Tibial artery (tissue), 4 donors: ENCODE measurements at places on chromosomes 13 and 19.

DNA sequence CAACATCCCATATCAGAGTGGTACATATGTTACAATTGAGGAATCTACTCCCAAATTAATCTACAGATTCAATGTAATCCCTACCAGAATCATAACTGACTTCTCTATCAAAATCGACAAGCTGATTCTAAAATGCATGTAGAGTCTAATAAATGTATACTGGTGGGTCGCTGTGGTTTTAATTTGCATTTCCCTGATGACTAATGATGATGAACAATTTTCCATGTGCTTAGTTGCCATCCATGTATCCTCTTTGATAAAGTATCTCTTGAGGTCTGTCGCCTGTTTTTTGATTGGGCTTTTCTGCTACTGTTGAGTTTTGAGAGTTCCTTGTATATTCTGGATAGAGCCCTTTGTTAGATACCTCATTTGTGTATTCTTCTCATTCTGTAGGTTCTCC, 43.8 kb downstream of the KLF12 start:
- no peaks in the 10 kb centered on the region for H3K36me3 ChIP-seq
- no peak overlapping the region for H3K4me3 ChIP-seq
- DNase-seq: no peak

- no peak overlapping the region for H3K27ac ChIP-seq
- H3K4me1 ChIP-seq: no peaks in the 10 kb centered on the region
- no peaks in the 10 kb centered on the region for H3K27me3 ChIP-seq
- no peak for DNase-seq
- H3K4me3 ChIP-seq: no peak overlapping the region
These were observed 44.1 kb downstream of the RFC3 start for GRCh38 chr13:33862016-33862415.

GRCh38 chr19:55467236-55468053, 2.9 kb upstream of the C19orf85 start:
- no peak overlapping the region for H3K27ac ChIP-seq
- peak; percentile 81 for DNase-seq
- H3K4me1 ChIP-seq: no peaks in the 10 kb centered on the region
- no peaks in the 10 kb centered on the region for H3K27me3 ChIP-seq
- no peak overlapping the region for H3K4me3 ChIP-seq
- H3K36me3 ChIP-seq: no peaks in the 10 kb centered on the region

GRCh38 chr19:38793177-38793576, 4.2 kb downstream of the LGALS7B start:
- no peak overlapping the region for H3K4me3 ChIP-seq
- DNase-seq: no peak
- H3K36me3 ChIP-seq: no peaks in the 10 kb centered on the region
- H3K27me3 ChIP-seq: no peaks in the 10 kb centered on the region
- H3K4me1 ChIP-seq: no peaks in the 10 kb centered on the region

- DNase-seq: no peak
- H3K27ac ChIP-seq: no peak overlapping the region
- no peaks in the 10 kb centered on the region for H3K27me3 ChIP-seq
- H3K4me1 ChIP-seq: no peaks in the 10 kb centered on the region
- H3K36me3 ChIP-seq: peaks cover 39% of the 10 kb centered on the region
These were observed 84.9 kb downstream of the DPF1 start for GRCh38 chr19:38139122-38139521.

DNA sequence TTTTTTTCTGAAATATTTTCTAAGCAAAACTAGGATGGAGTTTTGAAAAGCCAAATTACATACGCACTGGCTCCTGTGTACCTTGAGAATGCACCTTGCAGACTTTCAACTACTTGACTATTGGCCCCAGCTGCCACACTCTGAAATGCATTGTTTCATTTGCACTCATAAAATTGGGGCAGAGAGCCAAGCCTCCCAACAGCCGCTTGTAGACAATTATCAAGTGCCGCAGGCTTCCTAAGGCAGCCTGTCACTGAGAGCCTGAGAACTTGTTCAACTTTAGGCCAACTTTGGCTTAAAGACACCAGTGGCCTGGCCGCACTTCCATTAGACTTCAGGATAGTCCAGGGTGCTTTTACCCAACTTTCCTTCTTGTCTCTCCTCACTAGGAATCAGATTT, 115.7 kb upstream of the STARD13 start:
- no peaks in the 10 kb centered on the region for H3K4me1 ChIP-seq
- no peaks in the 10 kb centered on the region for H3K27me3 ChIP-seq
- no peak for DNase-seq
- H3K36me3 ChIP-seq: no peaks in the 10 kb centered on the region
- H3K27ac ChIP-seq: no peak overlapping the region

GRCh38 chr13:104586051-104586746, 1520.0 kb upstream of the SLC10A2 start:
- no peak for DNase-seq
- H3K36me3 ChIP-seq: no peaks in the 10 kb centered on the region
- H3K27me3 ChIP-seq: no peaks in the 10 kb centered on the region
- no peak overlapping the region for H3K27ac ChIP-seq

GRCh38 chr13:23349161-23349897, 84.2 kb downstream of the SACS start:
- H3K27ac ChIP-seq: no peak overlapping the region
- H3K27me3 ChIP-seq: no peaks in the 10 kb centered on the region
- H3K36me3 ChIP-seq: peaks cover 37% of the 10 kb centered on the region
- peaks cover 3% of the 10 kb centered on the region for H3K4me1 ChIP-seq
- DNase-seq: no peak

- H3K4me1 ChIP-seq: no peaks in the 10 kb centered on the region
- no peaks in the 10 kb centered on the region for H3K27me3 ChIP-seq
- no peak overlapping the region for H3K4me3 ChIP-seq
- H3K27ac ChIP-seq: no peak overlapping the region
- H3K36me3 ChIP-seq: peaks cover 5% of the 10 kb centered on the region
These were observed 66.9 kb downstream of the MICU2 start for GRCh38 chr13:21537105-21537504.

DNA sequence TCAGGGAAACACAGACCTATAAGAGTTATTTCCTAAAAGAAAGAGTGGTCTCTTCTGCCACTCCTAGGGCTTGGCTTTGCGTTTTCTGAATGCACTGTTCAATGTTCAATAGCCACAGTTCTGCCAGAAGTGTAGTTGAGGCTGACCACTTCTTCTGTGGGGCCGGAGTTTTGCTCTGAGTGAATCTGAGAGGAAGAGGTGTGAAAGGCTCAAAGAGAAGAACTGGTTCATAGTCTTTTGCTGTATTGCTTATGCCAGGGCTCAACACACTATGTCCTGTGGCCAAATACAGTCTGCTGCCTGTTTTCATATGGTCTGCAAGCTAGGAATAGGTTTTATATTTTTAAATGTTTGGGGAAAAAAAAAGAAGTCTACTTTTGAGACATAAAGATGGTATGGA, 128.2 kb downstream of the STOML3 start:
- H3K4me3 ChIP-seq: no peak overlapping the region
- H3K4me1 ChIP-seq: no peaks in the 10 kb centered on the region
- no peaks in the 10 kb centered on the region for H3K27me3 ChIP-seq
- no peak for DNase-seq
- no peak overlapping the region for H3K27ac ChIP-seq
- no peaks in the 10 kb centered on the region for H3K36me3 ChIP-seq

DNA sequence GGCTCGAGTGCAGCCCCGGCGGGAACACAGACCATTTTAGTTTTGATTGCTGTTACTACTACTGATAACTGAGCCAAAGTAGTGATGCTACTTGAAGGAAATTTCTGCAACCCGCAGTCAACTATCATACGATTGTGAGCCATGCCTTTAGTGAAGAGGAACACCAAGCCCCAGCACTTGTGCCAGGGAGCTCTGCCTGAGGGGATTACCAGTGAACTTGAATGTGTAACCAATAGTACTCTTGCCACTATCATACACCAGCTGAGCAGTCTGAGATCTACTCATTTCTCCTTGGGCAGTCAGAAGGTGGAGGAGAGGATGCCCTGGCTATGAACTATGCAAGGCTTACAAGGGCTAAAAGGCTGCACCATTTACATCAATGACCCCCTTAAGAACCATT, 49.0 kb upstream of the N4BP2L1 start:
- no peak for DNase-seq
- H3K4me3 ChIP-seq: no peak overlapping the region
- peaks cover 9% of the 10 kb centered on the region for H3K4me1 ChIP-seq
- H3K36me3 ChIP-seq: no peaks in the 10 kb centered on the region

DNA sequence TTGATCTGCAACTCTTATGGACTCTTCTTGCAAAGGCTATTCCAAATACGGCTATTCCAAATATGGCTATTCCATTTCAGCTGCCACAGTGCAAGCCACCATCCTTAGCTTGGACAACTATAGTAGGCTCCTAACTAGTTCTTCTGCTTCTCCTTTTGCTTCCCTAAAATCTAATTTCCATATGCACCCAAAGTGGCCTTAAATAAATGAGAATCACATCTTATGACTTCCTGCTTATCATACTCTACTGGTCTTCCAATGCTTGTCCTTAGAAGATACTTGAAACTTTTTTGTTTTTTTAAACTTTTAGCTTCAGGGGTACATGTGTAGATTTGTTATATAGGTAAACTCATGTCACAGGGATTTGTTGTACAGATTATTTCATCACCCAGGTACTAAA, 4.9 kb downstream of the UCHL3 start:
- peaks cover 11% of the 10 kb centered on the region for H3K36me3 ChIP-seq
- DNase-seq: no peak

DNA sequence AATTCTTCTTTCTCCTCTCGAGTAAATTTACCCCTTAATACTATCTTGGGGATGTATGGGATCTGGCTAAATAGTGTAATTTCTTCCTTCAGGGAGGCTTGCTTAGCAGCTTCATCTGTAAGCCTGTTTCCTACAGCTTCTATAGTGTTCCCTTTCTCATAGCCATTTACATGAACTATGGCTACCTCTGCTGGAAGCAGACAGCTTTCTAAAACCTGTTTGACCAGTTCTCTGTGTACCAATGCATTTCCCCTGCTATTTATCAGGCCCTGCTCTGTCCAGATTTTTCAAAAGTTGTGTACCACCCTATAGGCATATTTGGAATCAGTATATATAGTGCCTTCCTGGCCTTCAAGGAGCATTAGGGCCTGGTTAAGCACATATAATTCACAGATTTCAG, 113.6 kb upstream of the PCDH9 start:
- DNase-seq: no peak
- H3K36me3 ChIP-seq: no peaks in the 10 kb centered on the region
- no peaks in the 10 kb centered on the region for H3K27me3 ChIP-seq
- no peak overlapping the region for H3K27ac ChIP-seq

DNA sequence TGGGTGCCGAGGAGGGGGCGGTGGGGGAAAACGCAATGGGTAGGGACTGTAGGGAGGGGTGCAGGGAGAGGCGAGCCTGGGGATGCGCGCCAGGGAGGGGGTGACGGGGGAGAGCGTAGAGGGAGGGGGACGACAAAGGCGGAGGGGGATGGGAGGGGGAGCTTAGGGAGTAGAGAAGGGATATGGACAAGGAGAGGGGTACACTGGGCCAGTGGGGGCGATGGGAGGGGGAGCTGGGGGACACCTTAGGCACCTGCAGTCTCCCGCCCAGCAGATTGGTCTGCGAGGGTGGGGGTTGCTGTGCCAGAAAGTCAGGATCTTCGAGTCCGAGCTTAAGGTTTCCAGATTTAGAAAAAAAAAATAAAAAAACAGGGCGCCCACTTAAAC, 15.7 kb downstream of the CCDC124 start:
- peaks cover 59% of the 10 kb centered on the region for H3K4me1 ChIP-seq
- H3K27ac ChIP-seq: no peak overlapping the region
- H3K36me3 ChIP-seq: peaks cover 10% of the 10 kb centered on the region
- DNase-seq: no peak
- peaks cover 3% of the 10 kb centered on the region for H3K27me3 ChIP-seq

GRCh38 chr19:51904331-51905165, at the start of gene ZNF649:
TSS of gene ZNF649 (minus strand) at chr19:51905017. CDS start at chr19:51900107, 4,910 bp downstream.
- peak within 1 kb of the TSS; percentile 80 for H3K4me3 ChIP-seq
- DNase-seq: peak; percentile 88
- peak within 1 kb of the TSS; percentile 86 for H3K27ac ChIP-seq
- peaks cover 24% of the 10 kb centered on the region for H3K36me3 ChIP-seq
- no peaks in the 10 kb centered on the region for H3K27me3 ChIP-seq

GRCh38 chr19:31821346-31821745, 472.1 kb upstream of the TSHZ3 start:
- H3K27me3 ChIP-seq: no peaks in the 10 kb centered on the region
- DNase-seq: no peak
- H3K4me1 ChIP-seq: no peaks in the 10 kb centered on the region
- no peak overlapping the region for H3K27ac ChIP-seq
- H3K4me3 ChIP-seq: no peak overlapping the region
- no peaks in the 10 kb centered on the region for H3K36me3 ChIP-seq

DNA sequence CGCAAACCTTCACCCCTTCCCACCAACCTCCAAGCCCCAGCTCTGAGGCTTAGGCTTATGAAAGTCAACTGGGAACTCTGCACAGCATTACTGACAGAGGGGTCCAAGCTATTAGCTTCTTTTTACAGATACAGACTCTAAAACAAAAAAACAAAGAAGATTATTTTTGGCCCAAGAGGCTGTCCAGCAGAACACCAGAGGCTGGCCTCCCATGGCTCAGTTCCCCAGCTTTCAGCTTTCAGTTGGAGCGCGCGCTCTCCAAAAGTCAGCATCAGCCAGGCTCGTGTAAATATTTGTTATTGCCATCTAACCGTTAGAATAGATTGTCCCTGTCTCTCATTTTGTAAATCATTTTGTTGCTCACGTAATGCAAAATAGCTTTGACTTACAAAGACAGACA, 58.4 kb downstream of the ZIC5 start:
- no peak overlapping the region for H3K27ac ChIP-seq
- H3K4me3 ChIP-seq: no peak overlapping the region
- no peaks in the 10 kb centered on the region for H3K36me3 ChIP-seq
- H3K4me1 ChIP-seq: no peaks in the 10 kb centered on the region

DNA sequence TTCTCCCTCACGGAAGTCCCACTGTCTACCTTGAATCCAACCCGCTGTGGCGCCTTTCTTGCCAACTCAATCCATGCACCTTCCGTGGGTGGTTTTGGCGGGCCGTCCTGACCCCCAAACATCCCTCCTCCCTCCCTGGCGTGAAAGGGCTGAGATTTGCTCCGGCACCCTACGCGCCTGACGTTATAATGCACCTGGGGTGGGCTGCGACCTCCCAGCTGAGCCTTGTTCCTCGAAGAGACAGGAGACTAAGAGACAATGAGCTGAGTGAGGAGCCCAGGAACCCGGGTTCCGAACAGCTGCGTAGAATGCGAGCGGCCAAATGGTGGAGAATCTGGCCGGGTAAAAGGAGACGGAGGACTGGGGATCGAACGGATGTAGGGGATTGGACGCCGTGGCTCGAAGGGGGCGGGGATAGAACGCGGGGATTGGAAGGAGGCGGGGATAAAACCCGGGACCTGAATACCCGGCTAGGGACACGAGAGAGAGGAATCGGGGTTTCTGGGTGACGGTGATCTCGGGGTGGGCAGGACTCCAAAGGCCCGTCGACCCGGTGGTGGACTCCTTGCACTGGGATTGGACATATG, at the start of gene CPT1C:
Gene CPT1C (plus strand): TSS at position 461 of the 587 bp plus-strand sequence. CDS start 1,137 bp downstream, outside the sequence.
- peaks cover 25% of the 10 kb centered on the region for H3K36me3 ChIP-seq
- peak within 1 kb of the TSS; percentile 46 for H3K4me3 ChIP-seq
- peak; percentile 86 for DNase-seq
- peak within 1 kb of the TSS; percentile 54 for H3K27ac ChIP-seq
- H3K27me3 ChIP-seq: no peaks in the 10 kb centered on the region
